MG63 (cell line): ENCODE measurements at places on chromosomes 12 and 14. TPM values are rescaled to one million over a fixed set of nuclear protein-coding genes. Genes with fewer than 3 reads are reported as not detected.

Gene SIX4
- total RNA-seq, result 2.0 and 3.1 TPM in 2 replicates

Gene MYH6
- total RNA-seq, result not detected in 2 replicates

Gene SERPINA3
- total RNA-seq, result 0.57 TPM in 1 of 2 replicates, not detected in the other

DNA sequence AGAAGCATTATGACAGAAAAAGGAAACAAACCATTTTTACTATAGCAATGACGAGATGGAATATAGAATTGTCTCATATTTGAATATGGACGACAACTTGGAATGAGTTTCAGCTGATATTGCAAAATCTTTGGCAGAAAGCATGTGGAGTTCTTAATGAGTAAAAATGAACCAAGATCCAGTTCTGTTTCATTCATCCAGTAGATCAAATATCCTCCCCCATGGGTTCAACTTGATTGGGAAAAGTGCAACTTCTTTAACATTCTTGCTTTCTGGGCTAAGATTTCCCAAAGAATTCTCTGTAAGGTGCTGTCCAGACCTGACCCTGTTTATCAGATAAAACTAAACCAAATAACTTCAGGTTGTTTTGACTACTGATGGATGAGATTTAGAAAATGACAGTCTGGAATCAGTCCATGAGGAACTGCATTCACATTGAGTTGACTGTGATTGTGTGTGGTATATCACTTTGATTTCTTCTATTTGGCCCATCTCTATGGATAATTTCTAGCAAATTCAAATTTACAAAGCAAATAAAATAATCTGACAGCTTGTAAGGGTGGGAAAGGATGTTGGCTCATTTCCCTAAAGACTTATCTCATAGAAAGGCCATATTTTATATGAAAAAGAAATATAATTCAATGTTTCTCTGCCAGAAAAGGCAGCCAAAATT is 267.4 kb downstream of the ADAMTS20 start:
- DNase-seq, result no peak

GRCh38 chr12:15583804-15584203 is 205.4 kb downstream of the EPS8 start:
- no peak for DNase-seq
